GM23338 (cell line): ENCODE measurements at places on chromosomes 2 and 18. TPM values are rescaled to one million over a fixed set of nuclear protein-coding genes. Genes with fewer than 3 reads are reported as not detected.

The FHOD3 gene
- 2.4 and 2.7 TPM in 2 replicates for polyA plus RNA-seq

The ABCG5 gene
- 0.08 and 0.14 TPM in 2 replicates for polyA plus RNA-seq

The PREPL gene
- 16.5 and 18.8 TPM in 2 replicates for polyA plus RNA-seq

The LHCGR gene
- 0.54 and 0.66 TPM in 2 replicates for polyA plus RNA-seq

The PROKR1 gene
- polyA plus RNA-seq: 0.61 and 1.1 TPM in 2 replicates

The TMEFF2 gene
- 1.7 and 2.1 TPM in 2 replicates for polyA plus RNA-seq

The BOK gene
- polyA plus RNA-seq: 13.5 and 13.6 TPM in 2 replicates

The UPP2 gene
- not detected in 2 replicates for polyA plus RNA-seq

The C2orf72 gene
- polyA plus RNA-seq: 0.17 and 0.37 TPM in 2 replicates

The EVX2 gene
- polyA plus RNA-seq: not detected in 2 replicates

The STARD6 gene
- polyA plus RNA-seq: not detected in 2 replicates

The UGT1A10 gene
- not detected in 2 replicates for polyA plus RNA-seq

The GALNT3 gene
- polyA plus RNA-seq: 16.8 and 20.8 TPM in 2 replicates

The CYTIP gene
- polyA plus RNA-seq: 0.28 TPM in 1 of 2 replicates, not detected in the other

The SLC38A11 gene
- polyA plus RNA-seq: not detected in 2 replicates

The RELCH gene
- 6.5 and 8.8 TPM in 2 replicates for polyA plus RNA-seq

The TMBIM1 gene
- 9.5 and 12.0 TPM in 2 replicates for polyA plus RNA-seq

The BCL11A gene
- polyA plus RNA-seq: 72.5 and 77.6 TPM in 2 replicates

The TSPYL6 gene
- polyA plus RNA-seq: not detected in 2 replicates

The FIGN gene
- 12.1 and 23.6 TPM in 2 replicates for polyA plus RNA-seq

The SH2D6 gene
- 0.26 and 0.37 TPM in 2 replicates for polyA plus RNA-seq

The PJVK gene
- polyA plus RNA-seq: 1.5 and 1.6 TPM in 2 replicates

The MRPS9 gene
- polyA plus RNA-seq: 65.2 and 78.9 TPM in 2 replicates

The KCTD1 gene
- 7.1 and 8.9 TPM in 2 replicates for polyA plus RNA-seq

The CYP27A1 gene
- polyA plus RNA-seq: 2.0 and 2.2 TPM in 2 replicates

The GDF7 gene
- 0.16 and 0.19 TPM in 2 replicates for polyA plus RNA-seq

The ADD2 gene
- 34.6 and 40.2 TPM in 2 replicates for polyA plus RNA-seq

The SH3RF3 gene
- 0.11 and 0.16 TPM in 2 replicates for polyA plus RNA-seq

The CCDC178 gene
- 0.24 and 0.59 TPM in 2 replicates for polyA plus RNA-seq

The REG3A gene
- not detected in 2 replicates for polyA plus RNA-seq

The ASB18 gene
- not detected in 2 replicates for polyA plus RNA-seq

The C2orf66 gene
- not detected in 2 replicates for polyA plus RNA-seq

The KCNS3 gene
- 20.6 and 23.2 TPM in 2 replicates for polyA plus RNA-seq

The RAB6C gene
- 0.07 TPM in 1 of 2 replicates, not detected in the other for polyA plus RNA-seq

The DNAJC27 gene
- 1.9 and 2.6 TPM in 2 replicates for polyA plus RNA-seq

The STEAP3 gene
- polyA plus RNA-seq: 7.5 and 8.6 TPM in 2 replicates

The CYP27C1 gene
- polyA plus RNA-seq: 1.1 and 1.8 TPM in 2 replicates

The DOK6 gene
- polyA plus RNA-seq: 0.21 and 0.29 TPM in 2 replicates
